ENCODE measurements at places on chromosomes 16 and 17.
A peak's percentile ranks its signal among the peaks of the same experiment; 100 is the strongest.

GRCh38 chr17:57948169-57948554, 7.0 kb downstream of the CUEDC1 start:
- no peak for DNase-seq

DNA sequence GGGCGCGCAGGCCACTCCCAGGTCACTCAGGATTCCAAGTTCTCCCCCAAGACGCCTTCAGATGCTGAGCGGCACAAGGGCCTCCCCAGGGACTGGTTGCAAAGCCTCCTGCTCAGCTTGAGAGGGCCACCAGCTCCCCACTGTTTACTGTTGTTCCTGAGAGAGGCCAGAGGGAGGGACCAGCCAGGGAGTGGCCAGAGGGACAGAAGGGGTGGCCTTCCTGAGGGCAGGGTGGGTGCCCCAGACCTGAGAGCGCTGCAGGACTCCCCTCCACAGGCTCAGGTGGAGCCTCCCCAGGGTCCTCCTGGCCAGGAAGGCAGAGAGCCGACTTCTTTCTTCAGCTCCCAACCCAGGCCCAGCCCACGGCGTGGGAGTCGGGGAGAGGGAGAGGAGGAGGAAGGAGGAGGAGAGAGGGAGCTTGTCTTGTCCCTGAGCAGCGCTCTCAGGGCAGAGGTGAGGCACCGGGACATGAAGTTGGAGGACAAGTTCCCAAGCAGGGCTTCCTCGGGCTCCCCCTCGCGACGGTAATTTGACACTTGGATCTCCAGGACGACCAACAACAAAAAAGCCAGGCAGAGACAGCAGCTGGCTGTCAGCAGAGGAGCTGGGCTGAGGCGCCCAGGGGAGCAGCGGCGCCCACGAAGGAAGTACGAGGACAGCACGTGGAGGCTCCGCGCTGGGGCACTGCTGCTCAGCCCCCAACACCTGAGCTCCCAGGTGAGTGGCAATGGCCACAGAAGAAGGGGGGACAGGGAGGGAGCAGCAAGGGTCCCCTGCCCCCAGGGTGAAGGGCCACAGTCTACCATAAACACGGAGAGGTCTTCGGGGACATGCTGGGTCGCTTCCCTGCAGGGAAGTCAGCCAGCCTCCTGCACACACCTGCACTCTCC, 497 bp downstream of the SMIM5 start:
- peak; percentile 41 for DNase-seq

DNA sequence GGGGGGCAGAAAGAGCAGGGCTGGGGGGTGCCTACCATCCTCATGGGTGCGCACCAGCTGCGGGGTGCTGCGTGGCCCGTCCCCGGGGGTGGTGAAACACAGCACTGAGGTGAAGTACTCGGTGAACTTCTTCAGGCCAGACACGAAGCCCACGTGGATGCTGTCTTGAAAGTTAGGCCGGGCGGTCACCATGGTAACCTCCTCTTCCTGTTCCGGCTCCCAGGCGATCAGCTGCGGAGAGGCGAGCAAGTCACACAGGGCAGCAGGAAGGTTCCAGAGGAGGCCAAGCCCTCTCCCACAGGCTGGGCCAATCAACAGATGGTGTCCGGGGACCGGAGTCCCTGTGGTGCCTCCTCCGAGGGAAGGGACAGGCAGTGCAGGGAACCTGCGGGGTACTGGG, 90.1 kb upstream of the CDC42EP4 start:
- no peak for DNase-seq

DNA sequence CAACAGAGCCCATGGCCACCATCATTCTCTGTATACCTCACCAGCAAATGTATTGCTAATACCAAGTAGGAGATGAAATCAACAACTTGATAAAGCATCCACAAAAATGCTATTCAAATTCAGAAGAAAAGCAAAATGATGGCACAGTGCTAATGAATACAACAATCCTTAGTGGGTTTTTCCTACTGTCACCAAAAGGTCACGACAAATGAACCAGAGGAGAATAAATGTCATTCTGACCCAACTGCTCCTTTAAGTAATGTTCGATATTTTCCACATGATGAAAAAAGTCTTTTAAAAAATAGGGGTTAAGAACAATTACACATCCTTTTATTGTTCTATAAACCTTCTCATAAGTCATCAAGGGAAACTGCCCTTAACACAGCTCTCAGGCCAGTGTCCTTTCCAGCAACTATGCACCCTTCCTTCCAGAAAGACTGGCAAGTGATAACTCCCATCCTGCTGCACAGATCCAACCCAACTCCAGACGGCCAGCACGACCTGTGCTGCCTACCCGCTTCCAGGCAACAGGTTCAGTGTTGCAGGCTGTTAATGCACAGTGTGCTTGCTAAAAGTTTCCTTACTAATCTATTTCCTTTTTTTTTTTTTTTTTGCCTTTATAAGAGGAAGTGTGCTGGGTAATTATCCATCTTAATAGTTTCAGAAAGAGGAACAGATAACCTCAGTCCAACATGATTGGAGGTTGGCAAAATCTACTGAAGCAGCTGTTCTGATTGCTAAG, 15.4 kb downstream of the FBXO31 start:
- no peak for DNase-seq

DNA sequence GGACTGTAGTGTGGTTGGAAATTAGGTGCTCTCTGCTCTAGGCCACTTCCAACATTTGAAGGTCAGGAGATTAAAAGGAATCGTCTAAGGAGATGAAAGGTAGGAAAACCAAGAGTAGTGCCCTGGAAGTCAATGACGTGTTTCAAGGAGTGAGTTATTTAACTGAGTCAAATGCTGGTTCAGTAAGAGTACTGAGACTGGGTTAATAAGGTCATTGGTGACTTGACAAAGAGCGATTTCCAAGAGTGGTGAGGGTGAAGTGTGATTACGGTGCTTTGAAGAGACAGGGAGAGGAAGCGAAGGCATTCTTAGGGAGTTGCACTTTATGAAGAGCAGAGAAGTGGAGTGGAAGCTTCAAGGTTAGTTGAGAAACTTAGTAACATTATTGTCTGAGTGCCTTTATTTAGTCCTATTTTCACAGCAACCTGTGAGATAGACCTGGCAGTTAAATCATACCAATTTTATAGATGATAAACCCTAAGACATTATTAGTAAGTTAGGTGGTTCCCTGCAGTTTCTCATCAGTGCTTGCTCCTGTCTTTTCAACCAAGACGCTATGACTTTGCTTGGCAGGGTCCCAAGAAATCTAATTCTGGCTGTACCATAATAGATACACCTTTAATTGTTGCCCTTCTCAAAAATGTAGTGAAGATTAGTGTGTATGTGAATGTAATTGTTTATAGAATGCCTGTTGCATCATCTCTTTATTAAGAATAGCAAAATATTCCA, 5.9 kb downstream of the ZNF207 start:
- DNase-seq: no peak

Measured in HS-5 (cell line).